ENCODE measurements at places on chromosomes 1 and 21.

DNA sequence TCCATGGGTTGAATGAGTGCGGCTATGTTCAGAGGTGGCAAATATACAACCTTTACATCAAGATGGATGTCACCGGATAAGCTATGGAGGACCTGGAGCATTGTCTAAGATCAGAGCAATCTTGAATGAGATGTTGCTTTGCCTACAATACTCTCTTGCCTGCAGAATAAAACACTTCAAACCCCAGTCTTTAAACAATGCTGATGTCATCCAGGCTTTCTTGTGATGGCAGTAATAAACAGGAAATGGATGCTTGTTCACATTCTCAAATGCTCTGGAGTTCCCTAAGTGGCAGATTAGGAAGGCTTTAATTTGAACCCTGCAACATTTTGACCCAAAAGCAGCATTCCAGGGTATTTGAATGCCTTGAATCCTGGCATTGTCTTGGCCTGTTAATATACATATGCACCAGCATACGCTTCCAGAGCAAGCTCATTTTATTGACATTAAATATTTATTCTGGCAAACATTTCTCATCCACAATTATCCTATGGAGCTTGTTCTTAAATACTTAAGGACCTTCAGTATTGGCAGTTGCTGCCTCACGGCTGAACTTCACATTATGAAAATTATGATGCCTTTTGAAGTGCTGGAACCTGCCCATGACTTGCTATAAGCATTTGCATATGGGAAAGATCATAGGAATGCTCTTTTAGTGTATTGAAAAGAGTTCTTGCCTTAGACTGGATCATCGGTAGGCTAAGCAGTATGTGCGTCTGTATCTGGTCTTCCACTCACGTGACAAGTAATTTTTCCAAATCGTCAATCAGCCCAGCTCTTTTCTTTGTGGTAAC lies 422.7 kb downstream of the SIPA1L2 start:
- DNase-seq: no peak

DNA sequence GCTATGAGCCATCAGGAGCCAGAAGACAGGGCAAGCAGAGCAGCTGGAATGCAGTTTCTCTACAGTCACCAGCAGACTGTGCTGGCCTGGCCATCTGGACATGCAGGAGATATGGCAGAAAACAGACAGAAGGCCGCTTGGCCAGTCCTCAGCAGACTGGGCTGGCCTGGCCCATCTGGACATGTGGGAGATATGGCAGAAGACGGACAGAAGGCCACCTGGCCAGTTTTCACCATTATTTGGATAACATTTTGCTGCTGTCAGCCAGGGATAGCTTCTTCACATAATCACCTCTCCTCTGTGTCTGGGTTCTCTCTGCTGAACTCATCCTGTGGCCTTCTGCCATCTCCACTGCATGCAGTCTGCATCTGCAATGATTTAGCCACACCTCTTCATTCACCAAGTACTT lies 25.0 kb upstream of the CACYBP start:
- peak; percentile 27 for DNase-seq

GRCh38 chr1:209686322-209686721 lies 11.1 kb downstream of the G0S2 start:
- DNase-seq: no peak

DNA sequence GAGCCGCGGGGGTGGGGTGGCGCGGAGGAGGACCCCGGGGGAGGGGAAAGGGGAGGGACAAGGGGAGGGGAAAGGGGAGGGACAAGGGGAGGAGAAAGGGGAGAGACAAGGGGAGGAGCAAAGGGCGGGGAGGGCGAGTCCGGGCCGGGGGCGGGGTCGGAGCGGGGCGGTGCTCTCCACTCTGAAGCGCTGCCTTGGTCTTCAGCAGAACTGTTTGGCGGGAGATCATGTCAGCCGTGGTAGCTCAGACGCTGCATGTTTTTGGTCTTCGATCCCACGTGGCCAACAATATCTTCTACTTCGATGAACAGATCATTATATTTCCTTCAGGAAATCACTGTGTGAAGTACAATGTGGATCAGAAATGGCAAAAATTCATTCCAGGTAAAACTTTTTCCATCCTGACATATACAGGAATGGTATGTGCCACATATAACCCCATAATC lies 420 bp downstream of the CFAP57 start:
- peak; percentile 88 for DNase-seq

DNA sequence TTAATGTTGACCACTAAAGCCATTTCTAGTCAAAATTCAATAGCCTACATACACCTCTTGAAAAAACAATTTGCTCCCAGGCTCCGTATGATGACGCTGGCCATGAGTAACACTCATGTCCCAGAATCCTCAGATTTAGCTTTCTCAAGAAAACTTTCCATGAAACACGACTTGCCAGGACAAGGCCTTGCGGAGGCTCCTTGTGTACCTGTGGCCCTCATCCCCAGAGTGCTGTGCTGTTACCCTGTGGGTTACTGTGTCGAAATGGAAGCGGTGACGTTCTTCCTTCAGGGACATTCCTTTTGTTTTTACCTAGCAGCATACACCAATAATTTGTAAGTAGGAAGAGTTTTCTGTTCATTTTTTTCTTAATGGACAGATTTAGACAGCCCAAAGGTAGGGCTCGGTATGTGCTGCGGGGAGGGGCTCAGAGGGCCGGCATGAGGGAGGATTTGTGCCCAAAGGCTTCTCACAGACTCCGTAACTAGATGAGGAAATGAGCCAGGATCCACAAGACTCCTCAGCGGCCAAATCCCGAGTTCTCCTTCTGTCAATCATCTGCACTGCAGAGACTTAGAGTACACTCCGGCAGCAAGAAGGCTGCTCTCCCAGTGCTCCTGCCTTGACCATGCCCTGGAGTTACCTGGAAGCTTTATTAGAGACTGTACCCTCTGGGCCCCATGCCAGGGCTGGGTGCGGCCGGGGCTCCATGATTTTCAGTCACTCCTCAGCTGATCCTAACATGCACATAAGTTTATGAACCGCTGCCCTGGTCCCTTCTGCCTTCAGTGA lies 17.8 kb downstream of the GNG12 start:
- DNase-seq: no peak

Data from fibroblast of mammary gland (primary cell).